Heart left ventricle (tissue), 16 donors: ENCODE measurements at places on chromosomes 1 and 21.

GRCh38 chr1:222081859-222082258 is 340.0 kb upstream of the DUSP10 start:
- DNase-seq: no peak

- DNase-seq: no peak
These were observed 217.6 kb upstream of the NFIA start for GRCh38 chr1:60864722-60865121.

GRCh38 chr1:226417830-226418546 is 10.1 kb upstream of the PARP1 start:
- no peak for DNase-seq

DNA sequence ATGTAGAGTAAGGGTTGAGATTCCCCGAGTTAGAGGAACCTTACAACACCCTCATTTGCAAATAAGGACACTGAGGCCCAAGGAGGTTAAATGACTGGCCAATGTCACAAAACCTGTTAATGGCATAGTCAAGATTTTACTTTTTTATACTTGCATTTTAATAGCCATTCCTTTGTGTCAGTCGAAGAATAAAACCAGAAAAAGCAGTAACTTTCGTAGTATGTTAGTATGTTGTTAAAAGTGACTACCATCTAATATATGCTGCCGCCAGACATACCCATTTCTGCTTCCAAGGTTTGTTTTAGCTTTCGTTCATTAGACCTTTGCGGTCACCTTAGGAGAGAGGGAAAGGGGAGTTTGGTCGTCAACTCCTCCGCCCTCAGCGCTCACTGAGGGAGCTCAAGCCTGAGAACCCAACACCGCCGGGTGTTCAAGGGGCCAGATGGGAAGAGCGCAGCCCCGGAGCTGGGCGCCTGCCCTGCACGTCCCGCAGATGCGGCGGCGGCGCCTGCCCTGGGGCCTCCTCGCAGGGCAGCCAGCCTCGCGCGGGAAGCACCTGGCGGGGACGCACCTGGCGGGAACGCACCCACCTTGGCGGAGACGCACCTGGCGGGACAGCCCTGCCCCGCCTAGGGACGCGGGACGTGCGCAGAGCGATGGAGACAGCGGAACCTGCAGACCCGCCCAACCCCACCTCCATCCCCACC is 466 bp downstream of the VPS26C start:
- DNase-seq: peak; percentile 36

- no peak for DNase-seq
These were observed 259.1 kb downstream of the BARHL2 start for GRCh38 chr1:90457985-90458384.

DNA sequence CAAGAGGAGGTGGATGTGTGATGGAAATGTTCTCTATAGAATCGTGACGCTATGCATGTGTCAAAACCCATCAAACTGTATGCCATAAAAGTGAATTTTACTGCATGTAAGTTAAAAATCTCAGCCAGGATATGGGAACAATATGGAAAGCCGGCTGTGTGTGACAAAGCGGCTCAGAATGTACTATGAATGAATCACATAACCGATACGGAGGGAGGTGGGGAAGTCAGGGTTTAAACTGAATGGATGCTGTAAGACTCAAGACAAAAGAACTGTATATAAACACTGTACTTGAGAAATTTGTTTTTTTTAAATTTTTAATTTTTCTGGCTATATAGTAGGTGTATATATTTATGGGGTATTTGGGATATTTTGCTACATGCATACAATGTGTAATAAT is 111.6 kb upstream of the PDE4B start:
- no peak for DNase-seq

DNA sequence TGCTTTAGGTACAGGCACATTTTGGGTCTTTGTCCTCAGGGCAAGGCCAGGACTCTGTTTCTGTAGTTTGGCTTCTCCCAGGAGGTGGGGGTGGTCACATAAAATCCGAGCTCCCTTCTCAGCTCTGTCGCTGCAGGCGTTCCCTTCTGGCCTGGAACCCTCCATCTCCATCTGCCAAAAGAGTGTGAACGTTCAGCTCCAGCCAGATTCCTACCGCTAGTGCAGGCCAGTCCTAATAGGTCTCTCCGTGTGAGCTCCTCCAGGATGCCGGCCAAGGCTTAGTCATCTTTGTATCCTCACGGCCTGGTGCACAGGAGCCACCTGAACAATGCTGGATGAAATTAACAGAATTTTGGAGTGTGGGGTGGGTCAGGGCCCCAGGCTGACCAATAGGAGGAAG is 19.9 kb upstream of the KCNA10 start:
- no peak for DNase-seq

- no peak for DNase-seq
These were observed 224.4 kb downstream of the DSCAM start for GRCh38 chr21:40622531-40622930.

DNA sequence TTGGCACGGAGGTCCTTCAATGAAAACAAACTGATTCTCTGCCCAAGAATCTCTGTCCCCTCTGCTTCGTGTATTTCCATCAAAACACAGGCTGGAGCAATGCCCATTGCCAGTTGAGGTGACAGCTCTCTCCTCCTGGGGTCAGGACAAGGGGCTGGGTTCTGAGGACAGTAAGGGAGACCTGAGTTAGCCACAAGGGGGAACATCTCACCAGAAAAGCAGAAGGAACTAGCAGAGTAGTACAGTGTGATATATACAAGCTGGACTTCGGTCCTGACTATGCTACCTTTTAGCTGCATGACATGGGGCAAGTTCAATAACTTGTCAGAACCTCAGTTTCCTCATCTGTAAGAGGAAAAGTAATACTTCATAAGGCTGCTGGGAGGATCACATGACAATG is 50.3 kb downstream of the SYT2 start:
- no peak for DNase-seq

- no peak for DNase-seq
These were observed 98.5 kb downstream of the DISC1 start for GRCh38 chr1:231724876-231725647.

DNA sequence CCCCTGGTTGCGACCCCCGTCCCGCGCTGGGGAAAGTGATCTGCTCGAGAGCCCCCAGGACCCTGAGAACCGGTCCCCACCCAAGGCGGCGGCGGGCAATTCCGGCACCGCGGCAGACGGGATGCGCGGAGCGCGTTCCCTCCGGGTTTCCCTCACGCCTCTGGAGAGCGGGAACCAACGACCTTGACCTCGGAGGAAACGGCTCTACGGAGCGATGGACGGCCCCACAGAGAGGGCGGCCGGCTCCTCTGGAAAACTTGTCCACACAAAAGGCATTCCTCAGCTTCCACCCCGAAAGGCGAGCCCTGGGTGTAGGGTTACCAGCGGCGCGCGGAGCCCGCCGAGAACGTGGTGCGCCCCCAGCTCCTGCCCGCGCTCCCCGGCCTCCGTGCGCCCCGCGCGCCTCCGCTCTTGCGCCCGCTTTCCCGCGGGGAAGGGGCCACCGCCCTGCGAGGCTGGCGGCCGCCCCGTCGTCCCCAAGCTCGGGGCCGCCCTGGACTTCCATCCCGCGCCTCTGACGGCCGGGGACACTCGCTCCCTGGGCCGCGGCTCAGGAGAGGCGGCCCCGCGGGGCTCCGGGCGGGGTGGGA is 391 bp upstream of the KIAA1614 start:
- DNase-seq: no peak

- DNase-seq: no peak
These were observed 20.9 kb upstream of the RGS13 start for GRCh38 chr1:192615055-192615454.

GRCh38 chr21:35189077-35189863 is 140.2 kb upstream of the RUNX1 start:
- no peak for DNase-seq

DNA sequence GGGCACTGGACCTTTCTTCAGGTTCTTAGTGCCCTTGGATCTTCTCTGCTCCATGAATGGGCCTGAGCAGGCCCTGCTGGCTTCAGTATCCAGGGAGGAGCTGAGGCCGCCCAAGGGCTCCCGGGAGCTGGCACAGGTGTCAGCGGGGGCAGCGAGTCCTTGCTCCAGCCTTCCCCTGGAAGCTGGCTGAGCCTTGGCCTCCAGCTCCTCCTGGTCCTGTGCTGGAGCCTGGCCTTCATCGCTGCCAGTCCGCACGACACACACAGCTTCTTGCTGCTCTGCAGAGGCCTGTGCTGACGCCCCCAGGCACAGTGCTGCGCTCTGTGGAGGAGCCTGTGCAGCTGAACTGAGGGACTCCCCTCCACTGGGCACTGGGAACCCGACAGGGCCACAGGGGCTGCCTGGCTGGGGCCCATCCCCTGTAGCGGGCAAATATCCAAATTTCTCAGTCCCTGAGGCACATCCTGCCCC is 1.7 kb downstream of the SPOCD1 start:
- no peak for DNase-seq

GRCh38 chr1:99580451-99580850 is 65.5 kb upstream of the PALMD start:
- DNase-seq: peak; percentile 49

DNA sequence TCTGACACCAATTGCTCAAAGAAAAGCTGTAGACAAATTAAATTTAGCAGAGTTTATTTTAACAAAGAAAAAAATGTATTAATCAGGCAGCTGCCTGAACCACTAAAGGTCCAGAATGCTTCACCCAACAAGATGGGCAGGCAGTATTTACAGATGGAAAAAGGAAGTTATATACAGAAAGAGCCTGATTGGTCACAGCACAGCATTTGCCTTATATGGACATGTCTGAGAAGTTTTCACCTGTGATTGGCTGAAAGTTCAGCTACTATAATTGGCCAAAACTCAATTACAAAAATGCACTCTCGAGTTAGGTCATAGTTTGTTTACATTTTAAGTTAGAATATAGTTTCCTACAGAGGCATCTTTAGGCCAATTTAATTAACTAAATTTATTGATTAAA is 15.1 kb upstream of the FMO1 start:
- no peak for DNase-seq

GRCh38 chr1:81804312-81804711 is 3.6 kb downstream of the ADGRL2 start:
- DNase-seq: no peak

DNA sequence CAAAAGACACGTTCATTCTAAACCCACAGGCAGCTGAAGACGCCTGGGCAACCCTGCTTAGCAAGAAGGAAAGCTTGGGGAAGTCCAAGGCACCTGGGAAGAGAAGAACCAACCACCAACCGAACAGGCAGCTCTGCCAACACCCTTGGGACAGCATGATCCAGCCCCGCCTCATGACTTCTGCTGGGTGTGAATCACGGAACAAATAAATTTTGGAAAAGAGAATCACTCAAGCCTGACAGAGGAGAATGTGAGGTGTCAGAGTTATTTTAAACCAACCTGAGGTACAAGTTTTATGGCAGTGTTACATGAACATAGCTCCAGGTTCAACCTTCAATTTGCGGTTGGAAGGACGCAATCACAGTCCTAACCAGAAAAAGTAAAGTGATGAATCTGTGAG is 10.0 kb upstream of the PADI4 start:
- no peak for DNase-seq

DNA sequence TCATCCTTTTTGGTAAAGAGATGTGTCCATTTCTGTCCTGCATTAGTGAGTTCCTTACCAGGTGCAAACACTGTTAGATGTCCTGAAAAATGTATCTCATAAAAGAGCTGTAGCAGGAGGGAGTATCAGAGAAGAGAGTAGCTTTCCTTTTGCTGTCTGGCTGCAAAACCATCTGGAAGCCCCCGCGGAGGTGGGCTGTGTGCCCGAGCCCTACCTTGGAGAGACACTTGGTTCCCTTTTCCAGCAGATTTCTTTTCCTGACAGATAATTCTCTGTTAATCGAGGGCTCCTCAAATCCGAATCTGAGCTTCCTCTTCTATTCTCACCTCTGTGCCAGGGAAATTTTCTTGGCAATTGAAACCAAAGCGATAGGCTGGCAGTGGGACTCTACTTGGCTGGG is 53.0 kb downstream of the KIF26B start:
- no peak for DNase-seq

DNA sequence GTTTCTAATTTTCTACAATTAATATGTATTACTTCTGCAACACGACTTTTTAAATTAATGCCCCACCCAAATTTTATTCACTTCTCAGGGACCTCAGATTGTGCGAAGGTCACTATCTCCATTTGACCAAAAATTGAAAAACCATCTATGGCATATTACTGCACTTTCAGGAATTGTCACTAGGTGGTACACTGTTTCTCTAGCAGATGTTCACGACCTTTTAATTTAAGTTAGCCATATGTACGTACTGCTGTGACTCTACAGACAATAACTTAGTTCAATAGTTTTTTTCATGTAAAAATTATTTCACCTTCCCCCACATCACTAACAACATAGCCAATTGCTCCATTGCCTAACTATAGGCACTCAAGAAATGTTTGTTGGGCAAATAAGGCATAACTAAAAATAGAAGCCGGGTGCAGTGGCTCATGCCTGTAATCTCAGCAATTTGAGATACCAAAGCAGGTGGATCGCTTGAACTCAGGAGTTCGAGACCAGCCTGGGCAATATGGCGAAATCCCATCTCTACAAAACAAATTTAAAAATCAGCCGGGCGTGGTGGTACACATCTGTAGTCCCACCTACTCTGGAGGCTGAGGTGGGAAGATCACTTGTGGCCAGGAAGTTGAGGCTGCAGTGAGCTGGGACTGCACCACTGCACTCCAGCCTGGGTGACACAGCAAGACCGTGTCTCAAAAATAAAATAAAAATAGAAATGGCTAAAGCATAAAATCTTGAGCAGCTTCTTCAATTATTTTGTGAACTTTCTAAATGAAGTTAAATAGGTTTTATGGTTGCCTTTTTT is 75.7 kb upstream of the PKN2 start:
- no peak for DNase-seq

- no peak for DNase-seq
These were observed 62.0 kb upstream of the COL6A1 start for GRCh38 chr21:45919593-45919992.

DNA sequence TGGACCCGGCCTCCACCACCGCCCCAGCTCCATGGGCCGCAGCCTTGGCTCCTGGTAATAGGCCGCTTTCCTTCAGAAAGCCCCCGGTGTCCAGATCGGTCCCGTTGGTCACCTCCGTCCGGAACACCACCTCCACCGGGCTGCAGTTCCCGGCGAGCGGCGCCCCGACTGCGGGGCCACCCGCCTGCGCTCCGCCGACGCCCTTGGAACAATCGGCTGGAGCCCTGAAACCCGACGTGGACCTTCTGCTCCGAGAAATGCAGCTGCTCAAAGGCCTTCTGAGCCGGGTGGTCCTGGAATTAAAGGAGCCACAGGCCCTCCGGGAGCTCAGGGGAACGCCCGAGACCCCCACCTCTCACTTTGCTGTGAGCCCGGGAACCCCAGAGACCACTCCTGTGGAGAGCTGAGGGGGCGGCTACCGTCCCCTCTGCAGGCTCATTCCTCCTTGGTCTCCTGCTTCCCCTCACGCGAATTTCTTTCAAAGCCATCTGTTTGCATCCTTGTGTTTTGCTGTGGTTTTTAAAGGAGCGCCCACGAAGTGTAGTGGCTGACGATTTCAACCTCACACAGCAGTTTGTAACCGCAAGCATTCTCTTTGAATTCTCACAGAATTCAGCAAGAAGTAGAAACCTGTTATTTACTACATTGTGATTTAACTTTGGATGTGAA is 6.0 kb downstream of the FCRLB start:
- DNase-seq: no peak

GRCh38 chr1:205168291-205168690 is 43.2 kb downstream of the DSTYK start:
- no peak for DNase-seq
